ENCODE measurements at places on chromosomes 7 and 10.

DNA sequence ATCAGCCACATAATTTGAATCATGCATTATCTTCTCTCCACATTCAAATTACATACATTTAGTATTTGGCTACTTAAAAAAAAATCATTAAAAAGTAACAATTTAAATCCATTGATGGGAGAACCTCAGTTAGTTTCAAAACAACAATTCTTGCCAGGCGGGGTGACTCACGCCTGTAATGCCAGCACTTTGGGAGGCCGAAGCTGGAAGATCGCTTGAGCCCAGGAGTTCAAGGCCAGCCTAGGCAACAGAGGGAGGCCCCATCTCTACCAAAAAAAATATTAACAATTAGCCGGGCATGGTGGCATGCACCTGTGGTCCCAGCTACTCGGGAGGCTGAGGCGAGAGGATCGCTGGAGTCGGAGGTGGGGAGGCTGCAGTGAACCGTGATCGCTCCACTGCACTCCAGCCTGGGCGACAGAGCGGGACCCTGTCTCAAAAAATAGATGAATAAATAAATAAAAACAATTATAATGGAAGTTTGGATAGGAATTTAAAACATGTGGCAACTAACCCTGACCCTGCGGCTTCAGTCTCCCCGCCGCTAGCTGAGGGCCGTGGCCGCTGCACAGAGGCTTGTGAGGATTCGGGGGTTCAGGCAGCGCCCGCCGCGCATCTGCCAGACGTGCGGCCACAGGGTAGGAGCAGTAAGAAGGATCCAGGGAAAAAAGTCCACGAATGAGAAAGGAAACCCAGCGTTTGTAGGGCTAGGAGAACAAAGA, 1.1 kb upstream of the CSGALNACT2 start:
- DNase-seq: no peak

- DNase-seq: no peak
These were observed 37.9 kb downstream of the SYPL1 start for GRCh38 chr7:106074257-106074656.

DNA sequence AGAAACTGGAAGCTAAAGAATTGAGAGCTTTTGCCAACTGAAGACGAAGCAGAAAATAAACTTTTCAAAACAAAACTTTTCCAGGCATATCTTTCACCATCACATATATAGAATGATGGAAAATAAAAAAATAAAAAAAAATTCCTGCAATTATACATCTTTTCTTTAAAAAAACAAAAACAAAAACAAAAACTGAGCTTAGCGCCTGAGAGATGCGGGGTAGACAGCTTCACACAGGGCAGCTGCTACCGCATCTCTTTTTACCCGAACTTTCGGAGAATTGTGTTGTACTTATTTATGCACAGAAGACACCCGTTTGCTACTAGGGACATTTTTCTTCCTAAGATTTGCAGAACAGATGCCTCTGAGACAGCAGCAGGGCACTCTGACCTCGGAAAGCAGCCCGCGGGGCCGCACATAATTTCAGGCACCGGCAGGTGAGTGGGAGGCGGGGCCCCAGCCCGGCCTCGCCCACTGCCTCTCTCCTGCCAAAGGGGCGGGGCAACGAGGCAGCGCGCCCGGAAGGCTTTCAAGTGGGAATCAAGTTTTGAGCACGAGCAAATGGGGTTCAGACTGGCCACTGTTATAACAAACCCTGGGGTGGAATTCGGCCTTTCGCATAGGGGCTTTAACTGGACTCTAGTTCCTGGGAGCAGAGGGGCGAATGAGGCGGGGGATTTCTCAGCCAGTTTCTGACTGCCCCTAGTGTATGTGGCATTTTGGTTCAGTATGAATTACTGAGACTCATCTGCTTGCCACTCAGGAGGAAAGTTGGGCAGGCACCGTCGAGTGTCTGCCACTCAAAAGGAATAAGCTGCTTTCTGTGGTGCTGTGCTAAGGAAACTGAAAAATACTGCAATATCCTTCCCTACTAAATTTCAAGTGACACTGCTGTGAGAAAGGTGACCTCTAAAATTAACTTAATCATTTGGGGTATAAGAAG, 18.5 kb upstream of the FAM133B start:
- DNase-seq: no peak

- no peak for DNase-seq
These were observed 60.7 kb downstream of the CNTNAP2 start for GRCh38 chr7:146177301-146177700.

GRCh38 chr10:117237401-117237991, 3.4 kb upstream of the SLC18A2 start:
- DNase-seq: no peak

DNA sequence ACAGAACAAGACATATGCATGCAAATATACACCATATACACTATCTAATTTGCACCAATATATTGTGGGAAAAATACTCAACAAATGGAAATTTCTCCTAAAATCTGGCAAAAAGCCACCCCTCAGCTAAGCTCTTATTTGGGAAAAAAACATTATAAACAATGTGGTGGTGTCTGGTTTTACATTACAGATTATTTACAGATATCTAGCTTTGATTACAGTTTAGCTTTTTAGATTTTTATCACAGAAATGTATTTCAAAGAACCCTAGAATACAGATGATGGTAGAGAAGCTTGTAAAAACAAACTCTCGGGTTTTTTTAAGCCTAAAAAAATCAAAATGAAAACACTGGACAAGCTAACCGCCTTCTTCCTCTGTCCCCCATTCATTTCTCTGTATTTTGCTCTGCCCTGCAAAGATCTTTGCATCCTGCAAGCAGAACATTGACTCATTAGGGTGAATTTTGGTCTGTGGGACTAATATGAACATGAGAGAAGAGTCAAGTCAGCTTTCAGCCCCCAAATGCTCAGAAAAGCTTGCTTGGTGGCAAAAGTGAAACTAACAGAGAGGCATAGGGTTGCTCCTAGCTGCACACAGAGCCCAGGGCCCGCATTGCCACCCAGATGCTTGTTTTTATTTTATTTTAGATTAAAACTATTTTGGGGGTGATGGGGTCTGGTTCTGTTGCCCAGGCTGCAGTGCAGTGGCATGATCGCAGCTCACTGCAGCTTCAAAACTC, 88.8 kb upstream of the LYZL1 start:
- DNase-seq: no peak

- DNase-seq: no peak
These were observed 76.4 kb downstream of the CALN1 start for GRCh38 chr7:72335561-72336381.

DNA sequence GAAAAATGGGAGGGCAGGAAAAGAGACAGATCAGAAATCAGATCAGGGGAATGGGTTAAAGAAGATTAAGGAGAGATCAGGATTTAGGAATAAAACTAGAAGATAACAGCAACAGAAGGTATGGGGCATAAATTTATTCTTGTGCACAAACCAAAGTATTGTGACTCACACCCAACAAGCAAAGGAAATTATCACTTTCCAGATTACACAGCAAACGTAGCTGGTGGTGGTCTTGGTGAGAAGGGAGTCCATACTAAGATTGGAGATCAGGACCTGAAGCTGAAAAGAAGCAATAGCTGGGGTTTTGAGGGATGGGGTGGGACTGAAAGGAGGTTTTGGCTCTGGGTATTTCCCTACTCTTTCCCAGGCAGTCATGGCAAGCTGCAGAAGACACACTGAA, 3.5 kb upstream of the MYOZ1 start:
- DNase-seq: no peak

DNA sequence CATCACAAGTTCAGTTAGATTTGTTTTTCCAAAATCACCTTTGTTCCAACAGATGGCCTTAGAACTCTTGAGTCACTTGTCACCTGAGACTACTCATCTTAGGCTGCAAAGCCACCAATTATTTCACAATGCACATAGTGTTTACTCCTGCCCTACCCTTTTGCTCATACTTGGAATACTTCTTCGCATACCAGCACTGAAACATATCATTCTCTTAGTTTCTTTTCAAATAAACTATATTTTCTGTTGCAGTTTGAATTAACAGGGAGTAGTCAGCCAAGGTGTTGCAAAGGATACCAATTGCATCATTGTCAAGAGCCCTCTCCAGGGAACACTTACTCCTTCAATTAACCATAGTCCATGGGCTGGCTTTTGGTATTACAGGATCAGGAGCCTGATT, 71.0 kb downstream of the CASD1 start:
- no peak for DNase-seq

DNA sequence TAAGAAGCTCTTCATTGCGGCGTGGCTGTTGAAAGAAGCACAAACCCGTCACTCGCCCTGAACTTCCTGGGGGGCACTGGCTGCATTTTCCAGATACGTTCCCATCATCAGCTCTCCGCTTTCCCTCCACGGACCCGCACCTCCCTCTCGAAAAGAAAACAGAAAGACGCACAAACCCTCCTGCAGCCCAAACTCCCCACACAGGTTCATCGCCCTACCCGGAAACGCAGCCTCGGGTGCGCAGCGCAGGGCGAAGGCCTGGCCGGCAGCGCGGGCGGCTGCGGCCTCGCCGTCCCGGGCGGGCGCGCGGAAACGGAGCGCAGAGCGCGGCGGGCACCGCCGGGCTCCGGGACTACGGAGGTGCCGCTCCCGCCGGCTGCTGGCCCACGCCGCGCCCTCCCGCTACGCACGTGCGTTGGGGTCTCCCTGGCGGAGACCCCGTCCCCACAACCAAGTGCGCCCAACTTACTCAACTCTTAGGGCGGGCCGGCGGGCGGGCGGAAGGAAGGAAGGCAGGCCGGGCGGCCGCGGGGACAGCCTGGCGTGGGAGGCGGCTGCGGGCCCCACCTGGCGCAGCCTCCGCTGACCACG, 822 bp downstream of the ZNF800 start:
- DNase-seq: peak; percentile 45
